ENCODE measurements at places on chromosomes 5 and 9.

DNA sequence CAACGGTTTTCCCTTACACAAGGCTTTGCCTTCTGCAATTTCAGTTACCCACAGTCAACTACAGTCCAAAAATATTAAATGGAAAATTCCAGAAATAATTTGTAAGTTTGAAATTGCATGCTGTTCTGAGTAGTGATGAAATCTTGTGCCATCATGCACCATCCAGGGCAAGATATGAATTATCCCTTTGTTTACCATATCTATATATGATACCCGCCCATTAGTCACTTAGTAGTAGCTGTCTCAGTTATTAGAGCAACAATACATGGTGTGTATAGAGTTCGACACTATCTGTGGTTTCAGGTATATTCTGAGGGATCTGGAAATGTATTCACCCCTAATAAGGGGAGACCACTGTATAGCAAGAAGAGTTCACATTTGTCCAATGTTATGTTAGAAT lies 29.4 kb downstream of the ERBIN start:
- DNase-seq: no peak

DNA sequence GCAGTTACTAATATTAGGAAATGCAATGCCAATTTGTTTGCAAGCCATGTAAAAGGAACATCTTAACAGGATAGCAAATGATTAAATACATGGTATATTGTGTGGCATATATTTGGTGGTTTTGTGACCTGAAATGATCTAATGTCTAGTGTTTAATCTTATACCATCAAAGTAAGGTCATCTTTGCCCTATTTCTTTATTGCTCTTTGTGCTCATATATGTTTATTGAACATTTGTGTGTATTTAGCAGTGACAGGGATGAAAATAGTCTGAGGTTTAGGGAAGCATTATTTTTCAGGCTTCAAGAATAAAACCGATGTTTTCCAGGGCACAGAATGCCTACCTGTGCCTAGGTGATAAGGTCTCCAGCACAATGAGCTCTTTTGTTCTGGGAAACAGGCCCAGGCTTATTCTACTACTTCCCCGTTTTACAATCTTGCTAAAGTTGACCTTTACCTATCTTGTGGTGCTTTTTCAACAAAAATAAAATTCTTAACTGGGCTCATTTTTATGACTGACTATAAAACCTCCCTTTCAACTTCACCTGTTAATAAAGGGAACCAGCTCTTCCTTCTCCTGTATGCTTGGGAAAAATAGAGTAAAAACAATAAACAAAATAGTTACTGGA lies 105.6 kb upstream of the ANKH start:
- no peak for DNase-seq

DNA sequence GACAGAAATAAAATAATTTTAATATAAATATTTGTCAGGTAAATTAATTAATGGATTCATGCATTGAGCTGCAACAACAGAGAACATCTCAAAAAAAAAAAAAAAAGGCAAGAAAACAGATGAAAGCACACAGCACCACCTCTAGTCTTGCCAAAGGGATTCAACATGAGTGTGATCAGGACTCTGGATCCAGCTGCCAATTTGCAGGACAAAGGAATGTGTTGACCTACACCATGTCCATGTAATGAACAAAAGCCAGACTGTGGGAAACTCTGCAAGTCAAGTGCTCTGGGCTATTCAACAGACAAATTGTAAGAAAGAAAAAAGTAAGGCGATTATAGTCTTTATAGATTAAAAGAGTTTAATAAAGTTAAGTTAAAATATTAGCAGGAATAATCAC lies 769.3 kb downstream of the TLR4 start:
- no peak for DNase-seq

- no peak for DNase-seq
Measured at GRCh38 chr5:36060420-36060887, 6.2 kb downstream of the UGT3A2 start.

DNA sequence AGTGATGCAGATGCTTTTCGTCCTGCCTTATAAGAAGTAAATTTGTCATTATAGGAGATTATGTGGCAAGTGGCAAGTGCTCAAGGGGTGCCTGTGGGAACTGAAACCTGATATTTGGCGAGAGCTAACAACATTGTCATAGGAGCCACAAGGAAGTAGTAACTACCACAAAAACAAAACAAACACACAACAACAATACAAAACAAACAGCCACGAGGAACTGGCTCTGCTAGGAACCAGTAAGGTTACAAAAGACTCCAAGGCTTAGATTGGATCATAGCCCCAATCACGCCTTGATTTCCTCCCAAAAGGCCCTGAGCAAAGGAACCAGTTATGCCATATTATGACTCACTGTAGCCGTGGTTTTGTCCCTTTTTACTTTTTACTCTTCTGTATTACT lies 1045.2 kb downstream of the CDH12 start:
- no peak for DNase-seq

- no peak for DNase-seq
Measured at GRCh38 chr5:17429353-17429752, 68.7 kb upstream of the TAF11L2 start.

DNA sequence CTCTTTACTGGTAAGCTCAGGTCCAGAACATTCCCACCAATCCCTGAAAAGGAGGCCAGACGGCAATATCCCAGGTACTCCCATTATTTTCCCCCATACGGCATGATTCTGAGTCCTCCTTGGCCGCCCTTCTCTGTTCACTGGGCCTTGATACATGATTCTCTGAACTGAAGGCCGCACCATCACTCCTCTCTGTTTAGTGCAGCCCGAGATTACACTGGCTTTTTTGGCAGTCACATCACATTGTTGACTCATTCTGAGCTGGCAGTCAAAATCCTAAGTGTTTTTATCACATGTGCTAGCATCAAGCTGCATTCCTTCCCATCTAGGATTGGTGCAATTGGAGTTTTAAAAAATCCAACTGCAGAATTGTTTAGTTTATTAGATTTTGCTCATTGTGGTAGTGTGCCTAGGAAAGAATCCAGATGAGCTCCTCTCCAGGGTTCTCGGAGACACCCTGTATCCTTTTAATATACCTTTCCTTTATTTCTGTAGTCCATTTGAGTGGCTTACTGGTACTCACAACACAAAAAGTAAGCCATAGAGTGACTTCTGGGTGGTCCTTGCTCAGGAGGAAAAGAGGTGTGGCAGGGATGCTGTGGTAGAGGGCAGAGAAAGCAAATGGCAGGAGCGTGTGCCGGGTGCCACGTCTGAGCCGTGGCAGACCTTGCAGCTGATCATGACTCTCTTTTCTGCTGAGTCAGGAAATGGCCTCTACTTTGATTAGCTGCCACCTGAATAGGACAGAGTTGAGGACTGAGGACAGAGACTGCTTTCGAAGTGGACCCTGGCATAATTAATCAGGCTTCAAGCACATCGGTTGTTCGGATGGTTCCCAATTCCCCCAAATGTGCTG lies 121.1 kb upstream of the IL12B start:
- DNase-seq: no peak

GRCh38 chr9:15725953-15726352 lies 173.1 kb downstream of the CCDC171 start:
- no peak for DNase-seq

DNA sequence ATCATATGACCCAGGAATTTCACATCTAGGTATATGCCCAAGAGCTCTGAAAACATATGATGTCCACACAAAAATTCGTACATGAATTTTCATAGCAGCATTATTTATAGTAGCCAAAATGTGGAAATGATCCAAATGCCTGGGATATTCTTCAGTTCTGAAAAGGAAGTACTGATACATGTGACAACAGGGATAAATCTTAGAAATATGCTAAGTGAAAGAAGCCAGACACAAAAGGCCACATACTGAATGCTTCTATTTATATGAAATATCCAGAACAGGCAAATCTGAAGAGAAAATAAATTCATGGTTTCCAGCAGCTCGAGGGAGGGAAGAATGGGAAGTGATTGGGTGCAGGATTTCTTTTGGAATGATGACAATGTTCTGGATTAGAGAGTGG lies 16.8 kb upstream of the ZBTB43 start:
- DNase-seq: no peak
